Panc1 (cell line): ENCODE measurements at places on chromosomes 1 and 21. TPM values are rescaled to one million over a fixed set of nuclear protein-coding genes. Genes with fewer than 3 reads are reported as not detected.

Gene CITED4
- 145 TPM for total RNA-seq

DNA sequence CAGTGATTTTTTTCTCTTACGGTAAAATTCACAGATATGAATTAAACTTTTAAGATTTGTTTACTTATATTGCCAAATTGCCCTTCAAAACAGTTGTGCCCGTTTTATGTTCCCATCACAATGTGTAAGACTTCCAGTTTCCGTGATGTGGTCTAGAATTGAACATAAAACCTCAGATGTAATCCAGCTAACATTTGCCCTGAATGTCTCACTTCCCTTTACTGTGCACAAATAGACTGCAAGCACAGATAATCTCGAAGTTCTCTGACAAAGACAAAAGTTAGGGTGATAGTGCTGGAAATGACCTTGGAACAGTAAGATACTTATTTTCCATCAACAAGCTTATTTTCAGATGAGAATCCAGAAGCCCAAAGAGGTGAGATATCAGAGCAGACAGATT is 177.5 kb downstream of the ZZZ3 start:
- no peak for DNase-seq

DNA sequence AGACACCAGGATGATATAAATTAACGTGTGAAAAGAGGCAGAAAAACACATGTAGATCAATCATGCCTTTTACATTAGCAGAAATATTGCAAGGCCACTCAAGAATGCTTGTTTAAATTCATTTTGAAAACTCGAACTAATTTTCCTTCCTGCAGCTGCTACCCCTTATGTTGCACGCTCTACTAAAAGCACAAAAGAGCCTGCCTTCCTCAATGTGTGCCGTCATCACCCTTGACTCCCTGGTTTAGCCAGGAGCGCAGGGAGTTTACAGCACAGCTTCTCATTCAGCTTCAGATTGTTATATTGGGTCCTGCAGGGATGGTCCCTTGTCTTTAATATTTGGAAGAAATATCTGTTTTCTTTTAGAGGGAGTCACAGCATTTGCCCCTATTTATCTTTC is 10.1 kb upstream of the ST6GALNAC5 start:
- no peak for DNase-seq

- no peak for DNase-seq
These were observed 14.2 kb upstream of the MCOLN3 start for GRCh38 chr1:85062425-85063026.

Gene ILDR2
- total RNA-seq: 0.08 TPM

Gene HAO2
- not detected for total RNA-seq

- DNase-seq: no peak
These were observed 40.2 kb downstream of the GPR161 start for GRCh38 chr1:168096296-168097165.

Gene BLACAT1
- total RNA-seq: 0.31 TPM

Gene SPOCD1
- 0.54 TPM for total RNA-seq

Gene FPGT
- total RNA-seq: 12.9 TPM

- no peak for DNase-seq
These were observed 43.7 kb downstream of the HENMT1 start for GRCh38 chr1:108617008-108617723.

Gene TRNP1
- total RNA-seq: 81.2 TPM

DNA sequence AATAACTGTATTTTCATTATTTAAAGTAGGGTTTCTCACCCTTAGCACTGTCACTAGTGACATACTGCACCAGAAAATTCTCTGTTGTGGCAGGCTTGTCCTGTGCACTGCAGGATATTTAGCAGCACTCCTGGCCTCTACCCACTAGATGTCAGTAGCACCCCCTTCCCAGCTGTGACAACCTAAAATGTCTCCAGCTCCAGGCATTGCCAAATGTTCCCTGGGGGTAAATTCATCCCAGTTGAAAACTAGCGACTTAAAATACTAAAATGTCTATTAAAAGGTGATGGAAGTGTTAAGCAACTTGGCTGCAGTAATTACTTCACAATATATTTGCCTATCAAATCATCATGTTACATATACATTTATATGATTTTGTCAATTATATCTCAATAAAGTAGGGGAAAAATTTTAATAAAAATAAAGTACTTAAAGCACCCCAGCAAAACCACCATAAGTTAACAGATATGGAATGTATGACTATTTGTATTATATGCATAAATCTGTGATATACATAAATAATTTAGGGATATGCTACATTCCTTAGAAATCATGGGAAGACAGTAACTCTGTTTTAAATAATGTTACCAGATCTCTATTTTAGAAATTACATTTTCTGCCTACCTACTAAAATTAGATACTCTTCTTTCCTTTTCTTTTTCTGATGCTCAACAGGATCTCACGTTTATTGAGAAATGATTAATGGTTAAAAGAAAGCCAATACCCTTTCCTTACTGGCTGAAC is 74.6 kb downstream of the ARID4B start:
- DNase-seq: peak; percentile 69

GRCh38 chr1:231702804-231703203 is 76.2 kb downstream of the DISC1 start:
- DNase-seq: no peak

Gene PKN2
- 74.1 TPM for total RNA-seq

GRCh38 chr1:46086576-46086975 is 45.9 kb downstream of the PIK3R3 start:
- DNase-seq: no peak

GRCh38 chr1:219883400-219884332 is 44.7 kb downstream of the SLC30A10 start:
- no peak for DNase-seq

DNA sequence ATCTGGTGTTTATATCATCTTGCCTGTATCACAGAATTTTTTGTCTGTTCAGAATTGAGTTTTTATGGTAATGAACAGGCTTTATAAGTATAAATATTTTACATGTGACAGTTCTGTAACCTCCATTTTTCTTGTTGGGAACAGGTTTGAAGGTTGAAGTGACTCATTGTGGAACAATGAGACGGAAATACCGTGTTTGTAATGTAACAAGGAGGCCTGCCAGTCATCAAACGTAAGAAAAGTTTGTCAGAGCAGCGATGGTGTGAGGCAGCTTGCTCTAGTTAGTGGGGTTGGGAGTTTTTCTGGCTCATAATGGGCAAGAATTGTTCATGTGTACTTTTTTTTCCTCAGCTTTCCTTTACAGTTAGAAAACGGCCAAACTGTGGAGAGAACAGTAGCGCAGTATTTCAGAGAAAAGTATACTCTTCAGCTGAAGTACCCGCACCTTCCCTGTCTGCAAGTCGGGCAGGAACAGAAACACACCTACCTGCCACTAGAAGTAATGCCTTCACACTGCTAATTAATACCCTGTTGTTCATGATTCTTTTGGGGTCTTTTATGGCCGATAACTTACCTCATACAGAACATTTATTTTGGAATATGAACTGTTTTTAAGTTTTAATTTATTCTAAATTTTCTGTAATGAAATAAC is 75.2 kb upstream of the TEKT2 start:
- DNase-seq: peak; percentile 39

DNA sequence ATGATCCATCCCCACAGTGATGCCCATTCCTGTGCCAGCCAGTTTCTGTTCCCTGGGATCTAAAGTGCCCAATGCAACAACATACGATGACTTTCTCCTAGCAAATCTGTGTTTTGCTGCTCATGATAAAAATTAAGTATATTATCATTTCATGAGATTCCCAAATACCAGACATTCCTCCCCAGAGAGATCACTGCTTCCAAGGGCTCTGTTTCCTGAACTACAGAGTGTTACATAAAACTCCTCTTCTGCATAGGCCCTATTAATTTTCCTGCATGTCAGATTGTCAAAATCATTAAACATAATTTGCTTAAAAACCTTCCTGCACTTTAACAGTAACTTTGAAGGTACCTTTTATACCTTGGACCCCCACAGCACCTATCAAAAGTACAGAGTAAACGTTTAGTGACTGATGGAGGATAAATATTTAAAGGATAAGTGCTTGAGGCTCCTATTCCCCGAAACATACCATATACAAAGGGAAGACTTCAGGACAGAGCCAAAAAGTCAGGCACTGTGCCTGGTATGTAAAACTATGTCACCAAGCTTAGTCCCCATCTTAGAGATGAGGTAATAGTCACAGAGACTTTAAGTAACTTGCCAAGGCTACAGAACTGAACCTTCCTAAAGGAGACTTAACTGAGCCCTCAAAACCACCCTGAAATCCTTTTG is 50.2 kb downstream of the SLC25A24 start:
- no peak for DNase-seq

GRCh38 chr1:238264951-238265350 is 374.2 kb upstream of the ZP4 start:
- no peak for DNase-seq

GRCh38 chr1:27428316-27429028 is 36.0 kb downstream of the GPR3 start:
- no peak for DNase-seq

- no peak for DNase-seq
These were observed 47.3 kb upstream of the PLPPR4 start for GRCh38 chr1:99216956-99217355.

DNA sequence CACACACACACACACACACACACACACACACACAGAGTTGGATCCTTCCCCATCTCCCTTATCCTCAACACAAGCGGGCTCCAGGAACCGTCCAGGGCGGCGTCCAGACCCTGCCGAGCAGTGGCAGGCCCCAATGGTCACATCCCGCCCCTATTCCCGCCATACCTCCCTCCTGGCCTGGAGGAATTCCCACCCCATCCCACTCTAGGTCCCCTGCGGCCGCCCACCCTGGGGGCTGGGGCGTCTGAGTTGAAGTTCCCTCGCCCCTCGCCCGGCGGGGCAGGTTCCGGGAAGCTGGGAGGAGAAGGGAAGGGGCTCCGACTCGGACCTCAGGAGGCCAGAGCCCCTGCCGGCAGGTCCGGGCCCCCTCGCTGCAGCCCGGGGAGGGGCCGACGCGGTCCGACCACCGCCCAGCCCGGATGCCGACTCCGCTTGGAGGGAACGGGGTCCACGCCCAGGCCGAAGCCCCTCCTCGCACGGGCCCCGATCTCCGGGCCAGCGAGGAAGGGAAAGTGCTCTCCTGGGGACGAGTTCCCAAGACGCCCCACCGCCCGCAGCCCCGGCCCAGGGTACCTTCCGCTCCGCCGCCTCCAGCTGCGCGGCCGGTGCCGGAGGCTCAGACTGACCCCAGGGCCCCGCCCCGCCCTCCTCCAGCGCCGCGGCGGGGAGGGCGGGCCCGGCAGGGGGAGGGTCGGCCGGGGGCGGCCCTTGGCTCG is at the start of gene RHOC:
RHOC (minus strand) TSS at position 623 of the 716 bp plus-strand sequence. CDS start 3,328 bp downstream, outside the sequence.
- DNase-seq: no peak

Gene LCE1F
- not detected for total RNA-seq

DNA sequence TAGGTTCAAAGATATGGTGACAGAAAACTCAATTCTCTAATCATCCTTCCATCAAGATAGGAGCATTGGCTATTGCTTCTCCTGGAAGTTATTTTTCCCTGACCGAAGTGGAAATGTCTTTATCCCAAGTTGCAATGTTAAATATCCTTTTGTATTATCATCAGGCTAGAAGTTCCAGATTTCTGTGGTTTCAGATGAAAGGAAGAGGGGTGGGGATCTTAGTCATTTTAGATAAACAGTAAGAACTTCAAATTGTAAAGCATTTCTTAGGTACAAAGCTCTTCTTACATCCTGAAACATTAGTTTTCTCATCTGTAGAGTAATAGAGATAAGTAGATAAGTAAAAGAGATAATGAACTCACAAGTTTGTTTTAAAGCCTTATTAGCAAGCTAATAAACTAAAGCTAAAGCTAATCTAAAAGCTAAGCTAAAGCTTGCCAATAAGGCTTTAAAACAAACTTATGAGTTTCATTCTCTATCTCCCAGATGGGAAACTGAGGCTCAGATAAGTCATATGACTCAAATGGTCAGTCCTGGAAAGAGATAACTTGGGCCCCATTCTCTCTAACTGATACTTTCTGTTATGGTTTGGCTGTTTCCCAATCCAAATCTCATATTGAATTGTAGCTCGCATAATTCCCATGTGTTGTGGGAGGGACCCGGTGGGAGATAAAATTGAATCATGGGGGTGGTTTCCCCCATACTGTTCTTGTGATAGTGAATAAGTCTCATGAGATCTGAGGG is 99.2 kb upstream of the KCNK2 start:
- no peak for DNase-seq

- no peak for DNase-seq
These were observed 58.8 kb downstream of the NAV1 start for GRCh38 chr1:201597551-201598230.

DNA sequence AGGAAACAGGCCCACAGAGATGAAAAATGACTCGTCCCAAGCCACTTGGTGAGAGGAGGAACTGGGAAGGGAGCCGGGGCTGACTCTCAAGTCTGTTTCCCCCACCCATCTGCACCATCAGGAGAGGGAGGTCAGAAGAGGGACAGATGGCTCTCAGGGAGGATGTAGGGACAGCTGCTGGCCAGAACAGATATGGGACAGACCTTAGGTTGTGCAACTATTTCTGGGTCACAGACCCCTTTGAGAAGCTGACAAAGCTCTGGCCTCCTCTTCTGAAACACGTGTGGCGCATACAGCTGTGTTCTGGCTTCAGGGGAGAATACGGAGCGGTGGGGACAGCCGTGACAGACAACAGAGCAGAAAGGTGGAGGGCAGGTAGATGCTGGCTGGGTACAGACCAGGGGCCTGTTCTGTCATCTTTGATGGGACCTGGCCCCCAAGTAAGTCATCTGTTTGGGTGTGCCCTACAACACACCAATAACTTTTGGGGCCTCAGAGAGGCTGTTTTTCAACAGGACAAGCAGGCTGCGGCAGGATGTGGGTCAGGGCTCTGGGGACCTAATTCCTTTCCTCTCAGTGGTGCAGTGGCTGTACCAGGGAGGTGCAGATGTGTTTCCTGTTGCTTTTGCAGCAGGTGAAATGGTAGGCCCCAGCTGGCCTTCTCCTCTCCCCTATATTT is 7.3 kb downstream of the SH3BGRL3 start:
- DNase-seq: no peak

- DNase-seq: no peak
These were observed 3.7 kb upstream of the TMEM9 start for GRCh38 chr1:201157949-201158348.

GRCh38 chr1:9127395-9128165 is 1.3 kb downstream of the GPR157 start:
- DNase-seq: no peak

- DNase-seq: no peak
These were observed 413.4 kb downstream of the HLX start for GRCh38 chr1:221292652-221293051.

- DNase-seq: no peak
These were observed 43.6 kb upstream of the IFFO2 start for GRCh38 chr1:19000065-19000464.

DNA sequence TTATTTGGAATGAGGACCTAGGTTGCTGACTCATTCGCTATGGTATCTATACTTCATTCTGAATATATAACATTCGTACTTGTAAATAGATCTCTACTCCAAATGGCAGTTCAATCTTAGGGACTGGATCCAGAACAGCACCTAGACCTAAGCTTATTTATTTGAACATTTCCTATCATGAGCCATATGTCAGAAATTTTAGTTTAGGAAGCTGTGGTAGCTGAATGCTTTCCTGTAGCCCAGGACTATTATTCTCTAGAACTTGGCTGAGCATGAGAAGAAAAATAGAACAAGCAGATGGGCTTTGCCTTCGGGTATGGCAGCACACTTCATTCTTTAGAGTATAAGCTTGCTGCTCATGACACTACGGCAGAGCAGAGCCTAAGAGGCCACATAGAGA is 1114.4 kb upstream of the B3GALT2 start:
- no peak for DNase-seq

- no peak for DNase-seq
These were observed 38.8 kb upstream of the CTBS start for GRCh38 chr1:84613026-84613425.

Gene LCE1B
- total RNA-seq: not detected

GRCh38 chr1:12450090-12450755 is 167.8 kb downstream of the DHRS3 start:
- DNase-seq: no peak

Gene GUCA2A
- total RNA-seq: not detected
